ENCODE measurements at places on chromosomes 13 and 19.

DNA sequence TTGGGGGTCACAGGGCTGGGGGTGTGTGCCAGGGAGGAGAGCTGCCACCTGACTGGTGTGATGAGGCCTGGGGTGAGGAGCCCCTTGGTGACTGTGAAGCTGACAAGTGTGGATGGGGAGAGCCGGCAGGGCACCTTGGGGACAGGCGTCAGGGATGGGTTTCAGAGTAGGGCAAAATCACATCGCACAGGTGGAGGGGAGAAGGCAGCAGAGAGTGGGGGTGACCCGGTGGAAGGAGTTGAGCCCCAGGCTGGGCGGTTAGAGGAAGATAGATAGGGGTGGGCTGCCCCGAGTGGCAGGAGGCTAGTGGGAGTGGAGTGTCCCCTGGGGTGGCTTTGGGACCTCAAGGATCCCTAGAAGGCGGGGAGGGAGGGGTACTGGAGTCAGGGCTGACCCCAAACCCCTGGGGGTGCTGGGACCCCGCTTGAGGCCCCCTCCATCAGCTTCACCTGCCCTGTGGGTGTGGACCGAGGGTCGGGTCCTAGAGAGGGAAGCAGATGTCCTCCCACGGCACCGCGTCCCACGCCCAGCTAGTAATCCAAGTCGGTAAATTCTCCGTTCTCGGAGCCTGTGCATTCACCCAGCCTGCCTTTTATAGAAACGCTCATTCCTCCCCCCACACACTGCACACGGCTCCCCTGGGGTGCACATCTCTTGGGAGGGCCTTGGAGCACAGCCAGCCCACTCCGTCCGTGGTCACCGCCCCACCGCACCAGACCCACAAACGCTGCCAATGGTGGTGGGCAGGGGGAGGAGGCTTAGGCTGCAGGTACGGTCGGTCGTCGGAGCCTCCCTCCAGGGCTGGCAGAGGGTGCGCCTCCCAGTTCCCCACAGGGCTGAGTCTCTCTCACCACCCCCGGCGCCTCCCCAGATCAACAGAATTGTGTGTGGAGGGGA lies 2.4 kb downstream of the CTXN1 start:
- DNase-seq, result no peak

- no peak for DNase-seq
These were observed 10.5 kb downstream of the PMIS2 start for GRCh38 chr19:35596366-35596999.

DNA sequence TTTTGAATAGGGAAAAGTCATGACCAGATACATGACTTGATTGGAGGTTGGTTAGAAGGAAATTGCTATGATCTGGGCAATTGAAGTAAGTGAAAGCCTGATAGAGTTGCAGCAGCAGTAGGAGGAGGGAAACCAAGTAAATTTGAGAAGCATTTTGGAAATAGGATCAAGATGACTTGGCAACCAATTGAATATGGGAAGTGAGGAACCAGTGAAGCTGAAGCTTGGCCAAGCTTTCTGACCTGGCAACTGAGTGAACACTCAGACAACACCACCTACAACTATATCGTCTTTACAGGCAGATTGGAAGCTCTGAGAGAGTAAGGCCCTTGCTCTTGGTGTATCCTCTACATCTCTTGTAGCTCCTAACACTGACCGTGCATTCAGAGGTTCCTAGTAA lies 16.2 kb upstream of the KATNAL1 start:
- DNase-seq, result no peak

- no peak for DNase-seq
These were observed 657 bp downstream of the ZNF550 start for GRCh38 chr19:57559008-57559403.

GRCh38 chr19:7744199-7744786 lies 3.0 kb downstream of the CD209 start:
- no peak for DNase-seq

- DNase-seq, result no peak
These were observed 1.1 kb downstream of the ZNF566 start for GRCh38 chr19:36488118-36488845.

DNA sequence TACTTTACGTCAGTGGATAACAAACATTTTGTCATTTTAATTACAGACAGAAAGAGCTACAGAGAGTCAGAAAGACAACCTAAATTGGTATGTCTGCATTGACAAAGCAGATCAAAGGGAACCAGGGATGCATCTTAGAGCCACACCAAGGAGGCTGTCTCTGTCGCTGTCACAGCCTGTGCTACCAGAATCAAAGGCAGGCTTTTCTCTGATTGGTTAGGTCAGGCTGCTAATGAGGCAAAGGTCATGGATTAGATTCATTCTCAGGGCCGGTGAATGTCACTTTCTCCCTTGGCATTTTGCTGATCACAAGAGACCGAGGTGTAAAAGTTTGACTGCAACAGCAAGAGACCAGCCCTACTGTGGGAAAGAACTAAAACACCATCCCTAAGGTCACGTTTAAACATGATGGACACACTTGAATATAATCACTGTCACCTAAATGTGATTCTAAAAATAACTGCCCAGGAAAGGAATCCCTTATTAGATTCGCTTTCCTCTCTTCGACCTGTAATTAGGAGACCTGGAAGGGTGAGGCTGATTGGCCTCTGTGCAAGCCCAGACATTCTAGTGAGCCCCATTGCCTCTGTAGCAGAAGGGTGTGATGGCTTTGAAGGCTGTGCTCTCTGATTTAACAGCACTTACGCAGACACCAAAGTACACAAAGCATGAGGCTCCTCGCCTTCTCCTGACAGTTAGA lies 314.4 kb upstream of the NBEA start:
- no peak for DNase-seq
